SK-N-MC (cell line): ENCODE measurements at places on chromosomes 3 and 15.

- no peak for DNase-seq
Observed at GRCh38 chr3:129058441-129059200, 2.0 kb upstream of the GP9 start.

GRCh38 chr15:81760686-81761085, 285.1 kb downstream of the MEX3B start:
- no peak for DNase-seq

DNA sequence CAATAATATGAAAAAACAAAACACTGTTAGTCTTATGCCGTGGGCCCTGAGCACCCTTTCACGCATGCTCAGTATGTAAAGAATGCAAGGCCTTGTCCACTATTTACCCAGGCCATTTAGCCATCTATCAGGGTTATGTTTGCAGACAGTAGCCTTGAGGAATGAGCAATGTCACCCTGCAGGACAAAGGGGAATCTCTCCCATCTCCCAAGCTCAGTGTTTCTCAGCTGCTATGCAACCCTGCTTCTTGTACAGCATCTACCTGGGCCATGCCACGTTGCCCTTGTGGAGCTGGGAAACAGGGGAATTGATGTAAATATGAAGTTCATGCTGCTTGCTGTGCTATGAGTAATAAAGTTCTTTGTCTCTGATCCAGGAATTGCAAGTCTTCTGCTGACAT, 51.5 kb upstream of the SLCO2A1 start:
- DNase-seq = no peak

DNA sequence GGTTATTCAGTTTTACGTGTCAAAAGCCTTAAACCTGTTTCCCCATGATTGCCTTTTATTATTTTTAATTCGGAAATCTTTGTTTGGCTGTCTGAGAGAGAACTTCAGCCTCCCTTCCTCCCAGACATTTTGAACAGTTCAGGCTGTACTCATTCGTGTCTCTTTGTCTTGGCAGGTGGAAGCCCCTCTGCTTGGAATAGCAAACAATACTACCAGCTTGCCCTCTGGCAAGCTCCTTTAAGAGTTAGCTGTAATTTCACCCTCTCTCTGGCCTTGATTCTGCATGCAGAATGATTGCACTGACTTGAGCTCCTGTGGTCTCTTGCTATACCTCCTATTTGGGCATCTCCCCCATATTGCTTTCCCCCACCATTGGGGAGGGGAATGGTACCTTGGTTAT, 11.7 kb downstream of the IGF1R start:
- no peak for DNase-seq

DNA sequence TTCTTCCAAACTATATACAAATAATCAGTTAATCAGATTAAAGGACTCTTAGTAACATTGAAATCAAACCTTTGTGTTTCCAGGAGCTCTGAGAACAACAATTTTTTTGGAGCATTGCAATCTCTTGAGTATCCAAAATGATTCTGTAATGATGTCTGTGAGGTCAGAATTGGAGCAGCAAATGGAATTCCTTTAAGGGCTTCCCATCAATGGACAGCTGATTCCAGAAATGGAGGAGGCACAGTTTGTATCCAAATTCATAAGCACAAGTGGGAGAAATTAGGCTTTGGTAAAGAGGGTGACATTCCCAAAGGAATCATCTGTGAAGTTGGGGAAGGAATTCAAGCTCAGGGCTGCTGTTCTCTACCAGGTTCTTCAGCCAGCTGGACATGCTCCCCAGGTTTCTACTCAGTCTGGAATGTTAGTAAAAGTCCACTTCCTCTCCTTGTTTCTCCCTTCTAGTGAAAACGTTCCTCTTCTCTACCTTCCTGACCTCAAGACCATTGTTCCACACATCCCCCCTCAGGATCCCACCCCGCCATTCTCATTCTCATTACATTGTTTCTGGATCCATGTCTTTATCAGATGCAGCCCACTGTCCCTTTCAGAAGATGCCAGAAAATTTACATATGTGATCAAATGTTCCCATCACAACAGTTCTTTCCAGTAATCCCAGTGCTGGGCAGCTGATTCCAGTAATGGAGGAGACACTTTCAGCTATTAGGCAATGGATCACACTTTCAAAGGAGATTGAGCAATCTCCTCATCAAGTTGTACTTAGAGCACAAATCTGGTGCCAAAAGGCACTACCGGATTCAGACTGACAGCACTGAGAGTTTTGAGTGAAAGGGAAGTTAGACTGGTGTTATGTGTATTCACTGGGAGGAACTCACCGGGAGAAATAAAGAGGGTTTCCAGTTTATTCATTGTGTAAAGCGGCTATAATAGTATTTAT, 391.3 kb upstream of the TPRG1 start:
- DNase-seq = no peak

GRCh38 chr15:29244123-29244522, 25.5 kb downstream of the NSMCE3 start:
- DNase-seq = no peak

DNA sequence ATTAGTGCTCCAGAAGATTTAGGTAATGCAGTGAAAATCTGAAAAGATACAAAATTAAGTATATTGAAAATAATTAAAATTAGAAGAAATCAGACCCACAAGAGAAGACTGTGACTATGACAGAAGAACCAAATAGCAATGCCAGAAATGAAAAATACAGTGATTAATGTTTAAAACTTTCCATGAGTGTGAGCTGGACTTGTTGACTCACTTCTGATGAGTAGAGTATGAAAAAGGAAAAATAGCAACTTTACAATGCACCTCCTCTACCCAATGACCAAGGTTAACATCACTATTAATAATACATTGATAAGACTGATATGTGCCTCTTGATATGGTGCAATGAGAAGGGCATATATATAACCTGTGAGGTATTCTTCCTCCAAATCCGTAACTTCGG, 39.3 kb upstream of the SLC22A13 start:
- DNase-seq = no peak

DNA sequence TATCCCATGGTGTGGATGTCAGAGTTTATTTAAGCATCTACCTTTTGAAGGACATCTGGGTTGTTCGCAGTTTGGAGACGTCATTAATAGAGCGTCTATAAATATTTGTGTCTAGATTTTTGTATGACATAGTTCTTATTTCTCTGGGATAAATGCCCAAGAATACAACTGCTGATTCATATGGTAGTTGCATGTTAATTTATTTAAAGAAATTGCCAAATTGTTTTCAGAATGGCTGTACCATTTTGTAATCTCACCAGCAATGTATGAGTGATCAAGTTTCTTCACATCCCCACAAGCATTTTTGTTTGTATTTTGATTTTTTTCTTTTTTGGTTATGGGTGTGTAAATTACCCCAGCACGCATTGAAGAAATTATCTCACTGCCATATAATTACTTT, 656.9 kb downstream of the NTRK3 start:
- no peak for DNase-seq

DNA sequence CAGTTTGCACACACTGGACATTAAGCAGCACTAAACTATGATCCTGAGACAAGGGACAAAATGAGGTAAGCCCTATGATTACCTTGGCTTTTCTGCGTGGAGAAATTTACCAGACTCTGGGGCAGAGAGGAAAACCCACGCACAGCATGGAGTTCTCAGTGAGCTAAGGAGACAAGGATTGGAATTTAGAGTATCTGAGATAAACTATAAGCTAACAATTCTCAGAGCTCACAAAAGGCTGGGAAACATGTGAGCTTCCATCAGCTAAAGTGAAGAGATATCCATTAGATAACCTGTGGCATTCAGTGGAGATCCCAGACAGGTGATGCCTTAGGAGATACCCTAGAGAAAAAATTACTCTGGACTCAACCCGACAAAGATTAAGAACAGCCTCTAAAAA, 48.7 kb downstream of the NBEAL2 start:
- DNase-seq = no peak

- DNase-seq = peak; percentile 48
Observed at GRCh38 chr3:111414531-111414930, 127.5 kb upstream of the CD96 start.

- no peak for DNase-seq
Observed at GRCh38 chr3:31382856-31383255, 149.9 kb upstream of the STT3B start.

GRCh38 chr15:68407141-68407885, 24.6 kb downstream of the ITGA11 start:
- no peak for DNase-seq

- no peak for DNase-seq
Observed at GRCh38 chr15:60568301-60568742, 89.4 kb upstream of the ICE2 start.

GRCh38 chr3:111768571-111769100, 90.4 kb upstream of the PHLDB2 start:
- DNase-seq = no peak

DNA sequence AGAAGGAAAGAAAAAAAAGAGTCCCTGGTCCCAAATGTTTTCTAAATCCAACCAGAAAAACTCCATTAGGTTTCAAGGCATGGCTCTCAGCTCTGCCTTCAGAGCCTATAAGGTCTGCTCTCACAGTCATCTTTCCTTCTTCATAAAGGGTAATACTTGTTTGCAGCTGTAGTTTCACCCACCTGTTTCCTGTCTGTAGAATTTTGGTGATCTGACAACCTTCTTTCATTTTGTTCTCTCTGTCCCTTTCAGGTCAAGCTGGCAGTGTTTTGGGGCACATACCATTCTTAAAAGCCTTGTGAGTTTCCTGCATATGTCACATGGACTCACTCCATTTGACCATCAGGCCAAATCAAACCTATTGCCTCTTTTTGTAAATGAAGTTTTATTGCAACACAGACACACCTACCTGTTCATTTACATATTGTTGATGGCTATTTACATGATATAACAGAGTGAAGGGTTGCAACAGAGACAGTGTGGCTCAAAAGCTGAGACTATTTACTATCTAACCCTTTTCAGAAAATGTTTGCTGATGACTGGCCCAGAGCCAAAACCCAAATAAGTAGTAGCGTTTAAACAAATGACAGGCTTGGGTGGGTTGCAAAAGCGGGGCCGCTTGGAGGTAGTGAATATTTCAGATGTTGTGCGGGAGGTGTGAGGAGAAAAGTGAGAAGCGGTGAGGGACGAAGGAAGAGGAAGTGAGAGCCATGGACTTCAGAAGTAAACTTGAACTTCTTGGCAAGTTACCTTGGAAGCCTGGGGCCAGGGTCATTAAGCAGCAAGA, 292.7 kb upstream of the PROK2 start:
- DNase-seq = no peak

DNA sequence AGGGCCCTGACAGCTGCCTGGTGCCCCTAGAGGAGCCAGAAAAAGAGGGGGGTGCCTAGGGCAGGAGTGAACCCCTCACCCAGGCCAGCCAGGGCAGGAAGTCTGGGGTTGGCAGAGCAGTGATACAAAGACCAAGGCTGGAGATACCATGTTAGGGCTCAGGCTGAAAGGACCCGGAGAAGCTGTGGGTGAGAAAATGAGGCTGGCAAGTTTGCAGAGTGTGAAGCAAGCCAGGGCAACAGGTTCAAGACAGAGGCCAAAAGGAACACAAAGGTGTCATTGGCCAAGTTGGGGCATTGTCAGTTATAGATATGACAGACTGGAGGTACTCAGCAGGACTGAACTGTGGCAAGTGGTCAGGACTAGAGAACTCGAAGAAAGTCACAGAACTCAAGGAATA, 40.6 kb upstream of the IREB2 start:
- no peak for DNase-seq

DNA sequence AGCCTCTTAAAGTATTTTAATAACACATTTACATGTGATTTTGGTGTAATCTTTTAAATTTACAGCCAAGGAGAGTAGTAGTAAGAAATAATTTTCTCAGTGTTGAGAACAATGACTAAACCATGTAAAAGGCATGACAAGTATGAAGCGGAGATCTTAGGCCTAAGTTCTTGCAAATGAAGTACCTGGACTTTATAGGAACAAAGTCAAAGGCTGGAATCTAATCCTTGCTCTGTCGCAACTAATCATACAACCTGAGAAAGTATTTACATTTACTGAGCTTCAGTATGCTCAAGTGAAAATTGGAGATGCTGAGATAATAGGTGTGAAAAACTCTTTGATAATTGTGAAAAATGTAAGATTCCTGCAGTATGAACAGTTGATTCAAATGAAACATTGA, 86.4 kb upstream of the VGLL3 start:
- DNase-seq = no peak

GRCh38 chr3:3726549-3726948, 72.7 kb upstream of the LRRN1 start:
- DNase-seq = no peak

GRCh38 chr15:99209326-99209725, 40.1 kb downstream of the TTC23 start:
- DNase-seq = no peak

DNA sequence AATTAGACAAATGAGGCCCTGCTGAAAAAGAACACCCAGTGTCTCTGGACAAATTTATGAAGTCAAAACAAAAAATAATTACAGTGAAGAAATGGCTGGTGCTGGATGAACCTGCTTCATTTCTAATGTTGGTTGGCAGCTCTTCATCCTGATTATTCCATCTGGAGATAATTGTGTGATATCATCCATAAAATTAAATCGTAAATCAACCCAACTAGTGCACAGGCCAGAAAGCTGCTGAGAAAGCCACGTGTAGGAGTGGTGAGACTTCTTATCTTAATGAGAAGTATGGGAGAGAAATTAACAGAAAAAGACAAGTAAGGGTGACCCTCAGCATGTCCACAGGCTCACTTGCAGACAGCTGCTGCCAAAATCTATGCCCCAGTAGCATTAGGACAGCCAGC, 465.2 kb upstream of the TGFBR2 start:
- DNase-seq = no peak

DNA sequence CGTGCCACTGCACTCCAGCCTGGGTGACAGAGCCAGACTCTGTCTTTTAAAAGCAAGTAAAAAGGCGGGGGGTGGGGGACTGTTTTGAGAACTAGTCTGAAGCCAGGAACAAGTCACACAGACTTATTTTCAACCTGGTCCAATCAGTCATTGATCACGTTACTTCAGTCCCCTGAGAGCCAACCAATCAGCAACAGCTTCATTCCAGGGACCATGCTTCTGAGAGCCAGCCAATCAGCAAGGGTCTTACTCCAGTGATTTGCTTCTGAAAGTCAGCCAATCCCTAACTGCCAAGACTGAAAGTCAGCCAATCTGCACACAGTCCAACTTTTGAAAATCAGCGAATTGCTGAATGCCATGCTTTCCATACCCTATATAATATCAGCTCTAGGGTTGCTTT, 48.6 kb upstream of the C15orf39 start:
- DNase-seq = no peak

DNA sequence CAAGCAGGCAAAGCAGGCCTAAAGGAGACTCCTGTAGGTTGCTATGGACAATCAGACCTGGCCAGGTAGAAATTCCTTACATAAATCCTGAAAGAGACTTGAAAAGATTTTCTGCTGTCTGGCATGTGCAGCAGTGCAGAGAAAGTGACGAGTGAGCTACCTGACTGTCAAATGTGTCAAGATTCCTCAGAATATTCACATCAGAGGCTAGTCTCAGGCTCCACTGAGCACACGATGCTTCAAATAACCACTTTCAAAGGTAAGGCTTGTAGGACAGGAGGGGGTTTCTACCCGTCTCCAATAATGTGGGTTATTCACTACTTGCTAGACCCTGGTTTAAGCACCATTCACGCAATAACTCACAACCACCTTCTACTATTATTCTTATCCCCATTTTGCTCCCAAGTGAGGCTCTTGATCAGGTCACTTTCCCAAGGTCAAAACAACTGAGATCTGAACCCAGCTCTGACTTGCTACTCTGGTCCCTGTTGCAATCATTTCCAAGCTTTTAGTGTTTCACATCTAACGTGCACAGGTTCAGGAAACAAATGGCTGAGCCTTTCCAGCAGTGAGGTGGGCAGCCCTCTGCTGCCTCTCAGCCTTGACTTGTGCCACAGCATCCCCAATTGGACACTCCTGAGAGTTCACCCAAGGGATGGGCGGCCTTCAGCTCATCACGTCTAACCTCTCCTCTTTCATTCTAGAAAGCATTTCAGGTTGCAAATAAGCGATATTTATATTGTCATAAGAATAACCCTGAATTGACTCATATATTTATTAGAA, 329.9 kb upstream of the WNT5A start:
- DNase-seq = no peak
